ENCODE measurements at places on chromosomes 1 and 21. TPM values are rescaled to one million over a fixed set of nuclear protein-coding genes. Genes with fewer than 3 reads are reported as not detected.

The KRTAP12-3 gene
- total RNA-seq, result not detected

The FAM110D gene
- 15.7 TPM for total RNA-seq

The TNFRSF1B gene
- total RNA-seq, result 35.2 TPM

DNA sequence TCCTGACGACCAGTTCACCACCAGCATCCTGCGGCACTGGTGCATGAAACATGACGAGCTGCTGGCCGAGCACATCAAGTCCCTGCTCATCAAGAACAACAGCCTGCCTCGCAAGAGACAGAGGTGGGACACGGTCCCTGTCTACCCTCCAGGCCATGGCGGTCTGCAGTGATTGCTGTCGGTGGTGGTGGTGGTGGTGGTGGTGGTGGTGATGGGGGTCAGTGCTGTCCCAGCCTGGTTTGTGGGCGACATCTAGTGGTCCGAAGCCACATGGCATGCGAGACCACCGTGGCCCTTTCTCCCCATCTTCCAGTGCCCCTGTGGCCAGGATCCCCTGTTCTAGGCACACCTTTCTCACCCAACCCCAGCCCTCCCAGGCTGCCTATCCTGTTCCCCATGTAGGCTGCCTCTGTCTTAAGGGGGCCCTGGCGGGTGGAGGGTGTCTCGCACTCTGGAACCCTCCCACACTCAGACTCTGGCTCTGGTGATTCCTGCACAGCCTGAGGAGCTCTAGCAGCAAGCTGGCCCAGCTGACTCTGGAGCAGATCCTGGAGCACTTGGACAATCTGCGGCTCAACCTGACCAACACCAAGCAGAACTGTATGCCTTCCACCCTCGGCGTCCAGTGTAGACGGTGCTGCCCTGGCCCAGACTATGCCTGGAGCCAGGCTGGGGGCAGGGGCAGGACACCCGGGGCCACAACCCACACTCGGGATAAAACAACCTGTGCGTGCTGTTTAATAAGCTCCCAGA lies 3.2 kb upstream of the SLC27A3 start:
- peaks cover 66% of the 10 kb centered on the region for H3K36me3 ChIP-seq
- no peaks in the 10 kb centered on the region for H3K27me3 ChIP-seq
- no peak for DNase-seq
- H3K4me1 ChIP-seq, result no peaks in the 10 kb centered on the region

DNA sequence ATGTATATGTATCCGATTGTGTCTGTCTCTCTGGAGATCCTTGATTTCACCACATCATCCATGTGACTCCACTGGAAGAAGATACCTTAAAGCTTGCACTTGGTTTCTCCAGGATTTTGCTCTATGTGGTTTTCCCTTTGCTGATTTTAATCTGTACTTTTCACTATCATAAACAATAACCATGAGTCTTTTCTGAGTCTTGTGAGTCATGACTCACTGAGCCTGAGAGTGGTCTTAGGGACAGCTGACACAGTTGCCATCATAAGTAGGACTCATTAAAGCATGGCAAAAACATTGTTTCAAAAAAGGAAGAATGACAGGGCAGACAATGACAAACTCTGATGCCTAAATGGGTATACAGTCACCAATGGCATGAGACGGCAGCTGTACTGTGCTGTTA lies 226.2 kb downstream of the AKT3 start:
- no peak overlapping the region for H3K4me3 ChIP-seq
- H3K27ac ChIP-seq, result no peak overlapping the region
- H3K4me1 ChIP-seq, result no peaks in the 10 kb centered on the region
- DNase-seq, result no peak

DNA sequence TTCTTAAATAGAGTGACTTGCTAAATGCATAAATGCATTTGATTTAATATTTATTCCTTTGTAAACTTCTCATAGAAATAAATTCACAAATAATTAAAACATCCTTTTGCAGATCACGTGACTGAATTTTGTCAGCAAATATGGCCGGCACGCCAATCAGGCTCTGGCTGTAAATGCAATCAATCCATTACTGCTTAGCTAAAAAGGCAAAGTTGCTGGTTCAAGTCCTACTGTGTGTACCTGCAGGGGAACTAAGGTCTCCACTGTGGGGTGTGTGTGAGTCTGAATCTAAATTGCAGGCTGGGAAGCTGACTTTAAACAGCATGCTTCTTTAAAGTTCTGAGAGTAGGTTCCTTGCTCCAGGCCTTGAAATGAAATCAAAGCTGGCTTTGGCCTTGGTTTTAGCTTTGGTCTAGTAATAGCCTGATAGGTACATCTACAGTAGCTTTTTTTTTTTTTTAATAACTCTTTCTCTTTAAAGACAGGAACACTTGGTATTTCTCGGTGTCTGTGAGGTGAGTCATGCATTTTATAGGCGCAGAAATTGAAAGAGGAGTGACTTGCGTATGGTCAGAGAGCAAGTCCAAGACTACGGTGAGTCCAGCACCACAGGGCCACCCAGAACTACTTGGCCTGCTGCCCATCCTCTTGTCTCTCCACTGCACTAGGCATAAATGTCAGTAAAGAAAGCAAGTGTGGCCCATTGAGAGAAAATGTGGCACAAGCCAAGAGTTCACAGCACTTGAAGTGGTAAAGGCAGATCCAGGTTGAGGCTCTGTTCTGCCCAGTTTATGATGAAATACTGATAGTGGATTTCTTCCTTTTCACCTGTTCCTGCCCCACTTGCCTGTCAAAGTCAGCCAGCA lies 36.2 kb upstream of the LYST start:
- no peaks in the 10 kb centered on the region for H3K4me1 ChIP-seq
- H3K4me3 ChIP-seq, result no peak overlapping the region
- H3K27me3 ChIP-seq, result no peaks in the 10 kb centered on the region
- no peak overlapping the region for H3K27ac ChIP-seq
- H3K36me3 ChIP-seq, result no peaks in the 10 kb centered on the region
- no peak for DNase-seq

GRCh38 chr1:222373831-222374602 lies 173.9 kb downstream of the HHIPL2 start:
- no peak overlapping the region for H3K27ac ChIP-seq
- no peaks in the 10 kb centered on the region for H3K27me3 ChIP-seq
- H3K36me3 ChIP-seq, result no peaks in the 10 kb centered on the region
- DNase-seq, result no peak

GRCh38 chr1:218377143-218377660 lies 32.1 kb downstream of the TGFB2 start:
- no peaks in the 10 kb centered on the region for H3K36me3 ChIP-seq
- H3K27ac ChIP-seq, result no peak overlapping the region
- H3K27me3 ChIP-seq, result no peaks in the 10 kb centered on the region
- H3K4me3 ChIP-seq, result no peak overlapping the region
- peaks cover 11% of the 10 kb centered on the region for H3K4me1 ChIP-seq

DNA sequence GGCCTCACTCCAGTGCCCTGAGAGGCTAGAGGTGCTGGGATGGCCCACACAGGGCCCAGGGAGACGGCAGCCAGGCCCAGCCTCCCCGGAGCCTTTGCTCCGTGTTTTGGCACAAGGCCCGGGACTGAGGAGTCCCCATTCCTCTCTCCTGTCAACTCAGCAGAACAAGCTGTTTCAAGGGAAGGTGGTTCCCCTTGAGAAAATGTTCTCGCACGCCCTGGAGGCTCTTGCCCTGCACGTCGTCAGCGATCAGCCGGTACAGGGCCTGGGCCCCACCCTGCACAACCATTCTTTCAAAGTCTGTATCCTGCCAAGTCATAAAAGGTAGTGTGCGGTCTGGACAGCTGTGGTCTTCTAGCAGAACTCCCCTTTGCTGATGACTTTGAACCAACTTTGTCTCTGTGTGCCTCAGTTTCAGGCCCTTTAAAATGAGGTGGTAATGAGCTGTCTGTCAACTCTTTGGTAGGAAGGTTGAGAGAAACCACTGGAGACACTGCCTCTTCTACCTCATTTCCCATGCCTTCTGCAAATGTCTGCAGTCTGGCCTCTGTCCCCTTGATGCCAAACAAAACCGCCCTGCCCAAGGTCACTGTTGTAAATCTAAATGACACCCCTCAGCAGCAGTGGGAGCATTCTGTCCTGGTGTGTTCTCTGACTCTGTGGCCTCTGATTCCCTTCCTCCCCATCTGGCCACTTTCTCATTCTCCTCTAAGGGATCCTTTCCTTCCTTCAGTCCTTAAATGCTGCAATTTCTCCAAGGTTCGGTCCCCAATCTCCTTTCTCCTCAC lies 138.6 kb upstream of the JUN start:
- no peak for DNase-seq
- H3K27ac ChIP-seq, result peak overlapping the region; percentile 50
- peaks cover 12% of the 10 kb centered on the region for H3K4me1 ChIP-seq
- H3K27me3 ChIP-seq, result no peaks in the 10 kb centered on the region
- no peaks in the 10 kb centered on the region for H3K36me3 ChIP-seq

- H3K4me3 ChIP-seq, result no peak overlapping the region
- DNase-seq, result no peak
- no peaks in the 10 kb centered on the region for H3K27me3 ChIP-seq
- H3K4me1 ChIP-seq, result no peaks in the 10 kb centered on the region
- H3K27ac ChIP-seq, result peak overlapping the region; percentile 13
Observed at GRCh38 chr1:156480411-156481192, 20.0 kb downstream of the MEF2D start.

DNA sequence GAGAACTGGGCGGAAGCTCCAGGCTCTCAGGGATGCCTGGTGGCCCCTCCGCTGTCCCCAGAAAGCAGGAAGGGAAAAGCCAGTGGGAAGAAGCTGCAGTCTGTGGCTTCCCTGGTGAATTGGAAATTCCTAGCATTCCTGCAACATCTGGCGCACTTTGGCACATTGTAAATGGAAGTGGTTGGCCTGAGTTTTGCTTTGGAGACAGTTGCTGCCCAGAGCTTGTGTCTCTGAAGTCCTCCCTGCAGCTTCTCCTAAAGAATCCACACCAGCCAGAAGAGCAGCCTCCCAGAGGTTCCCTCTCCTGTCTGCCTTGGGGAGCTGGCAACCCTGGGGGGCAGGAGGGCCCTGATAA lies 48.2 kb downstream of the ARHGEF10L start:
- H3K4me3 ChIP-seq, result no peak overlapping the region
- peak overlapping the region; percentile 81 for H3K27ac ChIP-seq
- H3K27me3 ChIP-seq, result no peaks in the 10 kb centered on the region
- H3K36me3 ChIP-seq, result no peaks in the 10 kb centered on the region
- H3K4me1 ChIP-seq, result peaks cover 40% of the 10 kb centered on the region
- no peak for DNase-seq

- H3K27ac ChIP-seq, result peak overlapping the region; percentile 78
- peak overlapping the region; percentile 23 for H3K4me3 ChIP-seq
- no peaks in the 10 kb centered on the region for H3K4me1 ChIP-seq
- H3K27me3 ChIP-seq, result no peaks in the 10 kb centered on the region
- DNase-seq, result peak; percentile 75
Observed at GRCh38 chr1:216221260-216221700, 202.0 kb downstream of the USH2A start.

DNA sequence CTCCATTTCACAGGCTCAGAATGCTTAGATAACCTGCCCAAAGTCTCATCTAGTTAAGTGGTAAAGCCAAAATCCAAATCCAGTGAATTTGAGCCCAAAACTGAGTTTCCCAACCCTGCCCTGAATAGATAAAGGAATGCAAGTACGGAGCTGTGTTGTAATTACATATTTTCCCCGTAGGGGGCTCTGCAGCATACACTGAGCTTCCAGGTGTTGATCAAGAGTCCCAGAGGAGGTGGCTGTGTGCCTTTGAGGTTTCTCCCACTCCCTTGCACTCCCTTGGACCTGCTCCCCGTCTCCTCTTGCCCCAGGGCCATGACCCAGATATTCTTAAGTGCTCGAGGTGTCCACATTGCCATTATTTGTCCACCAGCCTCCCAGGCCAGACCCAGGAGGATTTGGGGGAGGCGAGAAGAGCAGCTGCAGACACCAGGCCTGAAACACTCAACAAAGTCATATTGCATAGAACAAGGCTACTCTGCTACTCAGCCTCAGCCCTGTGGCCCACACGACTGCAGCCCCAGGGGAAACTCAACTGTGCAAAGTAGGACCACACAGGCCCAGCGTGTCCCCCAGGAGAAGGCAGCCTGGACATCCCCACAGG lies 18.4 kb upstream of the LY9 start:
- no peak overlapping the region for H3K4me3 ChIP-seq
- DNase-seq, result no peak
- no peaks in the 10 kb centered on the region for H3K27me3 ChIP-seq
- peaks cover 2% of the 10 kb centered on the region for H3K4me1 ChIP-seq
- no peaks in the 10 kb centered on the region for H3K36me3 ChIP-seq
- no peak overlapping the region for H3K27ac ChIP-seq

DNA sequence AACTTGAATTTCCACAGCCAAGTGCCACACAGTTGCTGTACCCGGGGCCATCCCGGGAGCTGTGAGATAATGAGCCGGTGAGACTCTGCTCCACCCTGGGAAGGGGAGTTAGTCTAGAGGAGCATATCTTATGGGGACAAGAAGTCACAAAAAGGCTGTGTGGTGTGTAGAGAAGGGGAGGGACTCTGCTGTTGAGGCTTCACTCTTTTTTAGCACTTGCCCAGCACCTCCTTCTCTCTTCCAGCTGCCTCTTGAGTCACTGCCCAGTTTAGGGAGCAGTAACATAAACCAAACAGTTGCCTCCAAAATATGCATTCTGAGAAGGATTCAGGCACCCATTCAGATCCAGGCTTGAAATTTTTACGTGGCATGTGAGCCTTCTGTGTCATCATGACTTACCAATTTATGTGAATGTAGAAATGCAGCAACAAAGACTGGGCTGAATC lies 744 bp upstream of the WDR26 start:
- DNase-seq, result no peak
- no peaks in the 10 kb centered on the region for H3K27me3 ChIP-seq
- peak overlapping the region; percentile 97 for H3K4me3 ChIP-seq
- H3K4me1 ChIP-seq, result peaks cover 27% of the 10 kb centered on the region

- H3K36me3 ChIP-seq, result peaks cover 36% of the 10 kb centered on the region
- no peaks in the 10 kb centered on the region for H3K27me3 ChIP-seq
- H3K4me1 ChIP-seq, result peaks cover 20% of the 10 kb centered on the region
- H3K4me3 ChIP-seq, result no peak overlapping the region
Observed at GRCh38 chr1:35847935-35848565, 35.0 kb upstream of the AGO1 start.

DNA sequence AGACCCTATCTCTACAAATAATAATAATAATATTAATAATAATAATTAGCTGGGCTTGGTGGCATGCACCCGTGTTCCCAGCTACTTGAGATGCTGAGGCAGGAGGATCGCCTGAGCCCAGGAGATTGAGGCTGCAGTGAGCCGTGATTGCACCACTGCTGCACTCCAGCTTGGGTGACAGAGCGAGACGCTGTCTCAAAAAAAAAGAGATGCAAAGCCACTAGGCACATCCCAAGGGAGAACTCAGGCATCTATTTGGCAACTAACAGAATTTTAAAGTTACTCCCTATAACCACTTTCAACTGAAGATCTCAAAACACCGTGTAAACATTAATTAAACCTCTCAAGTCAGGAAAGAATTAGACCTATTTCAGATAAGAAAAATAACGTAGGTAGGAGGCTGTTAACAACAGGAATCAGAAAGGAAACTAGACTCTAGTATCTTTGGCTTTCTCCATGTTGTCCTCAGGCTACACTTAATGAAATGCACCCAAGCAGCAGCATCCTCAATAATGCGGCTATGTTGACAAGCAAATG lies 3.7 kb downstream of the RNF19B start:
- H3K36me3 ChIP-seq, result no peaks in the 10 kb centered on the region
- no peaks in the 10 kb centered on the region for H3K27me3 ChIP-seq
- H3K4me1 ChIP-seq, result peaks cover 23% of the 10 kb centered on the region
- H3K4me3 ChIP-seq, result no peak overlapping the region
- DNase-seq, result no peak

- no peak overlapping the region for H3K4me3 ChIP-seq
- no peak overlapping the region for H3K27ac ChIP-seq
- H3K27me3 ChIP-seq, result no peaks in the 10 kb centered on the region
- DNase-seq, result no peak
- peaks cover 6% of the 10 kb centered on the region for H3K36me3 ChIP-seq
Observed at GRCh38 chr1:42973286-42973685, 14.6 kb upstream of the SLC2A1 start.

GRCh38 chr1:12457771-12458170 lies 160.2 kb downstream of the DHRS3 start:
- H3K4me3 ChIP-seq, result no peak overlapping the region
- H3K4me1 ChIP-seq, result no peaks in the 10 kb centered on the region
